ENCODE measurements at places on chromosomes 11 and 22.

- no peak for DNase-seq
These were observed 123.6 kb downstream of the EHF start for GRCh38 chr11:34744511-34744910.

DNA sequence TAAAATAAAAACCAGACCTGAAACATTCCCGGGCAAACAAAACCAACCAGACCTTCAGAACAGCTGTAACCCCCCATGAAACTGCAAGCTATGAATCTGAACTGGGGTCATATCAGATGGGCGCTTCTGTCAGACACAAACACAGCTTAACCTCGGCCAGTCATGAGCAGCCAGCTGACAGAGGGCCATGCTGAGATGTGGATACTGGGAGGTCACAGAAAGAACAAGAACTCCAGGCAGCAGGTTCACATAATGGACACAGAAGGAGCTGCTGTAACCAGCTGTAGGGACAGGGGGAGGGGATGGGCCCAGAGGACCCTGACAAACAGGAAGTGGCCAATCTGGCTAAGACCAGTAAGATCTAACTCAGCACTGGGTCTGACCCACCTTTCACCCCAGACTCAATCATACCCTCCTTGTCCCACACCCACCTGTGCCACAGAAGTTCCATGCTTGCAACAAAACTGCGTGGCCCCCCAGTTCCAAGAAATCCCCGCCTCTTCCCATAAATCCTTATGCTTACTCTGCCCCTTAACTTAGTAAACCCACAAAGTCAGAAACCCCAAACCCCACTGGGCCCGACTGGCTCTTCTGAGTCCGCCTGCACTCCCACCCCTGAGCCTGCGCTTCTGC, 4.0 kb downstream of the APOL4 start:
- DNase-seq, result no peak

GRCh38 chr11:120336641-120337354, 585 bp downstream of the ARHGEF12 start:
- DNase-seq, result peak; percentile 9

- DNase-seq, result no peak
These were observed 13.5 kb downstream of the C11orf97 start for GRCh38 chr11:94525546-94526324.

DNA sequence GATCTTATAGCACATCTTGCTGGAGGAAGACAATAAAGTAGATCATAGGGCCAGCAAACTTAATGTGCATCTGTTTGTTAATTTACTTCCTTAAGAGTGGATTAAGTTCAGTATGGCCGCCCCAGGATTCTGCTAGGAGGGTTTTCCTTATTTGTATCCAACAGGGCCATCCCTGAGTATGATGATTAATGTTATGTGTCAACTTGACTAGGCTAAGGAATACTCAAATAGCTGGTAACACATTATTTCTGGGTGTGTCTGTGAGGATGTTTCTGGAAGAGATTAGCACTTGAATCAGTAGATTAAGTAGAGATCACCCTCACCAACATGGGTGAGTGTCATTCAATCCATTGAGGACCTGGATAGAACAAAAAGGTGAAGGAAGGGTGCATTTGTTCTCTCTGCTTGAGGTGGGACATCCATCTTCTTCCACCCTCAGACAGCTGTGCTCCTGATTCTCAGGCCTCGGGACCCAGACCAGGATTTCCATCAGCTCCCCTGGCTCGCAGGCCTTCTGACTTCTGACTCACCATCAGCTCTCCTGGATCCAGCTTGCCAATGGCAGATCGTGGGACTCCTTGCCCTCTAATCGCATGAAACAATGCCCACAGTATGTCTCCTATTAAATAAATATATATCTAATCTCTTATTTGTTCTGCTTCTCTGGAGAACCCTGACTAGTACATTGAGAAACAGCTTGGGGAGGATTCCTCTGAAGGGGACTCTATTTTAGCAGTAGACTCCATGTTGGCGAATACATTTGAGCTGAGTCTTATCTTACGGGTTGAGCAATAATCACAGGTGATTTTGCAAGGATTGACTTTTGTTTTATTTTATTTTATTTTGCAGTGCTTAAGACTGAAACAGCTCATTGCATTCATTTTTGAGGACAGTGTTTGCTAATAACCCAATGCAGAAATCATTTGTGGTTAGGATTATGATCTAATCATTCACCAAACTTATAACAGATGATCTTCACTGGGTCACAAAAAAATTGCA, 9.0 kb upstream of the ZBTB44 start:
- no peak for DNase-seq

GRCh38 chr11:105368711-105369110, 229.1 kb upstream of the CARD18 start:
- no peak for DNase-seq

GRCh38 chr22:35905894-35906293, 122.7 kb downstream of the RBFOX2 start:
- DNase-seq, result no peak

DNA sequence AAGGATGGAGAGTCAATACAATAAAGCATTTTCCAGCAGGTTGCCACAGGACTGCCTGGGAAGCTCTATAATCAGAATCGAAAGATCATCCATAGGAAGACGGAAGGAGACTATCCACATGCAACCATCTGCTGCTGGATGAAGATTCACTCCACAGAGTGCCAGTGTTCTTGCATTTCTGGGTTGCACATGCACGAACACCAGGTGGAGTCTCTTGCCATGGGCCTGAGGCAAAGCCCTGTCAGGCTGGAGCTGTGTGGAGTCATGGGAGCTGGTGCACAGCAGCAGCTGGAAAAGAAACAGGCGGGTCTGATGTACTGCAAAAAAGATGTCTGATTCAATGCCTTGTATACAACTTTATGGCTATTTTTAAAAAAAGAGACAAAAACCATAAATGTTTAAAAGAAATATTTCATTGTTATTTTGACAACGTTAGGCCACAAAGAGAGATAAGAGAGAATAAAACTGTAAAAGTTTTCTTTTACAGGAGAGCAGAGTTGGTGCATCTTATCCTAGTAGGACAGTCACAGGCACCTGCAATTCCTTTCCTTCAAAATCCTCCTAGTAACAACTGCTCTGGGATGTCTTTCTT, 12.9 kb upstream of the FAT3 start:
- DNase-seq, result no peak

- peak; percentile 20 for DNase-seq
These were observed 12.9 kb downstream of the TRIM29 start for GRCh38 chr11:120125024-120125423.

DNA sequence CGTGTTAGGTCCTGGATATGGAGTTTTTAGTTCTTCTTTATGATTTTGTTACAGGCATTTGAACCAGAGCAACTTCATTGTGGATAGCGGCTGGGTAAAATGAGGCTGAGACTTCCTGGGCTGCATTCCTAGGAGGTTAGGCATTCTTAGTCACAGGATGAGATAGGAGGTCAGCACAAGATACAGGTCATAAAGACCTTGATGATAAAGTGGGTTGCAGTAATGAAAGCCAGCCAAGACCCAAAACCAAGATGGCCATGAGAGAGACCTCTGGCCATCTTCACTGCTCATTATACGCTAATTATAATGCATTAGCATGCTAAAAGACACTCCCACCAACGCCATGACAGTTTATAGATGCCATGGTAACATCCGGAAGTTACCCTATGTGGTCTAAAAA, 23.4 kb upstream of the CLMP start:
- no peak for DNase-seq

- peak; percentile 74 for DNase-seq
These were observed 27.8 kb downstream of the WEE1 start for GRCh38 chr11:9601037-9601875.

DNA sequence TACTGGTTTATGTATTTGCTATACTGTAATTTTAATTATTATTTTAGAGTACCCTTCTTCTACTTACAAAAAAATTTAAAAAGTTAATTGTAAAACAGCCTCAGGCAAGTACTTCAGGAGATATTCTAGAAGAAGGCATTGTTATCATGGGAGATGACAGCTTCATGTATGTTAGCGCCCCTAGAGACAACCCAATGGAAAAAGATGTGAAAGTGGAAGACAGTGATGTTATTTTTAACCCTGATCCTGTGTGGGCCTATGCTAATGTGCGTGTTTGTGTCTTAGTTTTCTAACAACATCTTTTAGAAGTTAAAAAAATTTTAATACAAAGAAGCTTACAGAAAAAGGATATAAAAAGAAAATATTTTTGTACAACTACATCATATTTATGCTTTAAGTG, 205.0 kb downstream of the FAM76B start:
- no peak for DNase-seq

DNA sequence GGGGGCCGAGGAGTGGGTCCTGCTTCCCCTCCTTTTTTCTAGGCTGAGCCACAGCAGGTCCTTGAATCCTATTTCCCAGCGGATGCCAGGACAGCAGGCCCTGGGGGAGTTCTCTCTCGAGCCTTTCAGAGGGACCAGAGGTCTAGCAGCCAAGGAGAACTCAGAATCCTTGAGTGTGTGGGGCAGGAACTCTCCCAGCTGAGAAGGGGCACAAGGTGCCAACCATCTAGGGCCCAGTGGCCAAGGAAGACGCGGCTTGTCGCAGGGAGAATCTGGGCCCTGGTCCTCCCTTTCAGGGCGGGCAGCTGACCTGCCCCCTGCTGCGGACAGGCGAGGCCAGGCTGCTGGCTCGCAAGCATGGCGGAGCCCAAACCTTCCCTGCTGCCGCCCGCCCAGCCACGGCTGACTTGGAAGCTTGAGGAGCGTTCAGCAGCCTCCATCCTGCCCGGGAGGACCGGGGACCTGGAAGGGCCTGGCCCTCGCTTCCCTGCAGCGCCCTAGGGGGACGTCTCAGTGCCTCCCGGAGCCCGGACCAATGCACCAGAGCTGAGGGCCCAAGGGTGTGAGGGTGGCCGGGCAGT, 972 bp upstream of the TSSC4 start:
- DNase-seq, result no peak

DNA sequence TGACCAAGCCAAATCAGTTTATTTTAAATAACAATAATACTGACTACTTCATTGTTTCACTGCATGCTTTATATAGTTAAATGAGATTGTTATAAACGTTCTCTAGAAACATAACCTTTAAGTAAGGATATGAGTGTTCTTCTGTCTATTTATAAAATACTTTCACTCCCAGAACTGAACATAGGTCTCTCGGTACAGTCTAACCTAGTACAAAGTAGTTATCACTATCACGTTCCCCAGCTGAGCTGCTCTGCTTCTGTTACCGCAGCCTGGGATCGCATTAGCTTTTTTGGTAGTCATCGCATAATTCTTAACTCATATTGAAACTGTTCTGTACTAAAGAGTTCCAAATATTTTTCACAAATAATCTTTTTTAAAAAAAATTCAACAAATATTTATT, 143.6 kb downstream of the WNT11 start:
- no peak for DNase-seq

DNA sequence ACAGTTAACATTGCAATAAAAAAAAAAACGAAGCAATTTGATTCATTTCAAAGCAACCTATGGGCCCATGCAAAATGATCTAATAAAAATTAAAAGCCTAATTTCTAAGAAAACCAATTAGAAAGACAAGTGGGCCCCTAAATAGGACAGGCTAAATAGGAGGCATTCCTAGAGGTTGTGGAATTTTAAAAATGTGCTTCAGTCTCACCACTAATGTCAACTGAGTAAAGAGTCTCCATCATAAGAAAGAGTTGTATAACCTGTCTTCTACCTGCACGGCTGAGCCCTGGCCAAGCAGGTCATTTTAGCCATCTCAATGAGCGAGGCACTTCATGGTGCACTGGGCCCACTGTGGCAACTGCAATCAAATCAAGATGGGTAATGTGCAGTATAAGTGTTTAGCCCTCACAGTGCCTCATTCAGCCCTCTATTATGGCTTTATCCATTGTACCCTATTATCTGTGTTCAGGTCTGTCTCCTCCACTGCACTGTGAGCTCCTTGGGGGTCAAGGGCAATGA, 76.4 kb downstream of the PRSS23 start:
- DNase-seq, result no peak

DNA sequence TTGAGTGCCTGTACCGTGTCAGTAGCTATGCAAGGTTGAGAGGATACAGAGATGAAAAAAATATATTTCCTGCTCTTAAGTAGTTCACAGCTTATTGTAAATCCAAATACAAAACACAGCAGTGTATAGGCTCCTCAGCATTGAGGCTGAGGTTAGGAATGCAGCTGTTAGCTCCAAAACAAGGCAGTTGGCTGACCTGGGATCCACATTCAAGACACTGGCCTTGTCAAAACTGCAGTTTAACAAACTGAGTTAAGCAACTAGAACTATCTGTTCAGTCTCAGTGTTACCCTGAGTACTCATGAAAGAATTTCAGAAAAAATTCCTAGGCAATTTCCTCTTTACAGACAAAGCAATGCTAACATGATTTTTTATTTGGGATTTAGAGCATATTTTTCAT, 42.8 kb downstream of the REXO2 start:
- DNase-seq, result no peak

DNA sequence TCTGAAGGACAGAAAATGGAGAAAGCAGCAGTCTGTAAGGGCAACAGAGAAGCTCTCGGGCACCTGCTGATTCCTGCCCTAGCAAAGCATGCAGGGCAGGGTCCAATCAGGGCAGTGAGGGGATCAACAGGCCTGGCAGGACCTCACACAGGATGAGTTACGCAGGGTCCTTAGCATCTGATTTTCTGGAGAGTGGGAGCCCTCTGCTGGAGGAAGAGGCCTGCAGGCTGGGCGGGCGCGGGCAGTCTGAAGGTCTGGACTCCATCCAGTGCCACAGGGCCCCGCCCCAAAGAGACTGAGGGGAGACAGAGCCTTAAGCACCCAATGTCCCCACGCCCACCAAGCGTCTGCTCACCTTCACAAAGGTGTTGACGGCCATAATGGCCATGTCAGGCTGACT, 28.9 kb downstream of the AP1B1 start:
- DNase-seq, result no peak

- no peak for DNase-seq
These were observed 762 bp upstream of the TBC1D22A start for GRCh38 chr22:46761539-46762237.

DNA sequence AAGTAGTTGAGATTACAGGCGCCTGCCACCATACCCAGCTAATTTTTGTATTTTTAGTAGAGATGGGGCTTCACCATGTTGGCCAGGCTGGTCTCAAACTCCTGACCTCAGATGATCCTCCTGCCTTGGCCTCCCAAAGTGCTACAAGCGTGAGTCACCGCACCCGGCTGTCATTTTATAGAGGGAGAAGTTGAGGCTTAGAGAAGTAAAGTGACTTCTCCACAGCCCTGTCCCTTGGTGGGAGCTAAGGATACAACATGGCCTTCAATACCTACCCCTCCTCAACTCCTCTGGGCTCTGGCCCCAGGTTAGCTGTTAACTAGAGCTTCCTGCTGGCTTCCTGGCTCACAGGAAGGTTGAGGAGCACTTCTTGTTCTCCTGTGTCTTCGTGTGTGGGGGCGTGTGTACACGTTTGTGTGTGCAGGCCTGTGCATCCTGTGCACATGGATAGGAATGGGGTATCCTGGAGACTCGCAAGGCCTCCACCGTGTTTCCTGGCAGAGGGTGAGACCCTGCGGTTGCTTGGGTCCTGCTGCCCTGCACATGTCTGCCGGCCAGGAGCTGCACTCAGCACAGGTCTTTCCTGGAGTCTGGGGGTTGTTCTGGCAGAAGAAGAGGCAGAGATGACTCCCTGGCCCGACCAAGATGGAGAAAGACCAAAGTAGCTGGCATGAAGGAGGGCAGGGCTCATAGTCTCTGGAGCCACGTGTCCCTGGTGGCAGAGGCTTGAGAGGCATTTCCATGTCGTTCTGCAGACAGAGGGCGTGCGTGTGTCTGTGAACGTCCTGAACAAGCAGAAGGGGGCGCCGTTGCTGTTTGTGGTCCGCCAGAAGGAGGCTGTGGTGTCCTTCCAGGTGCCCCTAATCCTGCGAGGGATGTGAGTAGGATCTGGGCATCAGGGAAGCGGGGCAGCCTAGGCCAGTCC, 2.4 kb downstream of the SIDT2 start:
- DNase-seq, result no peak

Measured in NK-92 treated with Interleukin-12 subunit alpha and Interleukin-12 subunit beta, amount 100 ng/mL, for 24 hours (cell line).